Natural killer cell (primary cell): ENCODE measurements at places on chromosomes 5 and 9. TPM values are rescaled to one million over a fixed set of nuclear protein-coding genes. Genes with fewer than 3 reads are reported as not detected.

- H3K36me3 ChIP-seq = no peaks in the 10 kb centered on the region
- H3K4me1 ChIP-seq = peaks cover 58% of the 10 kb centered on the region
- H3K27me3 ChIP-seq = no peaks in the 10 kb centered on the region
- DNase-seq = no peak
- no peak overlapping the region for H3K27ac ChIP-seq
Observed at GRCh38 chr9:127963041-127963358, 17.8 kb downstream of the EEIG1 start.

GRCh38 chr5:35852084-35852734 is 4.5 kb upstream of the IL7R start:
- no peaks in the 10 kb centered on the region for H3K36me3 ChIP-seq
- peak overlapping the region; percentile 96 for H3K27ac ChIP-seq
- no peaks in the 10 kb centered on the region for H3K27me3 ChIP-seq
- no peak overlapping the region for H3K4me3 ChIP-seq
- H3K4me1 ChIP-seq = peaks cover 21% of the 10 kb centered on the region

GRCh38 chr5:90571147-90571773 is 12.7 kb downstream of the ADGRV1 start:
- DNase-seq = no peak
- H3K4me1 ChIP-seq = no peaks in the 10 kb centered on the region
- H3K36me3 ChIP-seq = no peaks in the 10 kb centered on the region
- H3K27ac ChIP-seq = no peak overlapping the region
- H3K4me3 ChIP-seq = no peak overlapping the region
- H3K27me3 ChIP-seq = peaks cover 2% of the 10 kb centered on the region

DNA sequence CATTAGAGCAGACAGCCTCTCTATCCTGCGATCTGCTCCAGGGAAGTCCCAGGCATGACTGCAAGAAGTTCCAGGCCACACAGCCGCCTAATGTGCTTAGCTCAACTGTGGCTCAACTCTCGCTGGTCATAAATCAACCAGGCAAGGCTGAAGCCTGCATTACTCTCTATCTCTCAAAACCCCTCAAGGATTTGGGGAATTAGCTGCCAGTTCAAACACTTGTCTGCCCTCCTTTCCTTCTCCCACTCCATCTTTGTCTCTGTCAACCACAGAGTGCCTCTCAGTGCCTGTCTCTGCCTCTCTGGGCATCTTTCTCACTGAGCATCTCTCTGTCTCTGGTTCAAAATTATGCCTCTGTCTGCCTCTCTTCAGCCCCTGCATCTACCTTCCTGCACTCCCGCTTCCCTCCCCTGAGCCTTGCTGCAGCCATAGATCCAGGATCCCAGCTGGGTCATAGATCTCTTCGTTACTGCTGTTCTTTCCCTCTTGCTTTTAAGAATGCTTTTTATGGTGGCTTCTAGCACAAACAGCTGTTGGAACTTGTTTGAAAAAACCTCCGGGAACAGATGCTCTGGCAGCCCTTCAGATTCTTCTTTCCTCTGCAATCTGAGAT is 27.9 kb upstream of the GALNT10 start:
- H3K27ac ChIP-seq = no peak overlapping the region

DNA sequence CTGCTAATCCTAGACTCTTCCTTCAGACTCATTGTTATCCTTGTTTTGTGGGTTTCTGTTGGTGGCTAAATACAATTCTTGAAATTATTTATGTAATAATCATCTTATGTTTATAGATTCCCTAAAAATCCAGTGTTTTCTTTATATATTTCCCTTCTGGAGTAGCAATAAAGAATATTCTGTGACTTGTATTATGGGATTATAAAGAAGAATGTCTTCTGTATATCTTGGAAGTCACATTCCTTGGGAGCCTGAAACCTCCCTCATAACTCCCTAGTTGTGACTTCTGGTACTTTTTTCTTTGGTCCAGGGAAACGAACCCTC is 356.1 kb downstream of the TMEM167A start:
- H3K4me1 ChIP-seq = no peaks in the 10 kb centered on the region
- no peaks in the 10 kb centered on the region for H3K27me3 ChIP-seq
- no peaks in the 10 kb centered on the region for H3K36me3 ChIP-seq
- no peak for DNase-seq
- no peak overlapping the region for H3K27ac ChIP-seq

- no peak for DNase-seq
- no peak overlapping the region for H3K27ac ChIP-seq
- peaks cover 3% of the 10 kb centered on the region for H3K27me3 ChIP-seq
- no peak overlapping the region for H3K4me3 ChIP-seq
- H3K4me1 ChIP-seq = no peaks in the 10 kb centered on the region
Observed at GRCh38 chr5:108418197-108418596, 36.3 kb upstream of the FBXL17 start.

FBN2 gene
- 0.31 TPM for total RNA-seq

GRCh38 chr5:38069360-38069759 is 189.0 kb upstream of the EGFLAM start:
- H3K4me1 ChIP-seq = no peaks in the 10 kb centered on the region
- H3K4me3 ChIP-seq = no peak overlapping the region
- no peaks in the 10 kb centered on the region for H3K36me3 ChIP-seq
- no peak overlapping the region for H3K27ac ChIP-seq
- DNase-seq = no peak

- H3K27ac ChIP-seq = no peak overlapping the region
- DNase-seq = no peak
- H3K4me3 ChIP-seq = no peak overlapping the region
- no peaks in the 10 kb centered on the region for H3K4me1 ChIP-seq
- no peaks in the 10 kb centered on the region for H3K27me3 ChIP-seq
Observed at GRCh38 chr5:142486581-142486980, 161.8 kb upstream of the SPRY4 start.

DNA sequence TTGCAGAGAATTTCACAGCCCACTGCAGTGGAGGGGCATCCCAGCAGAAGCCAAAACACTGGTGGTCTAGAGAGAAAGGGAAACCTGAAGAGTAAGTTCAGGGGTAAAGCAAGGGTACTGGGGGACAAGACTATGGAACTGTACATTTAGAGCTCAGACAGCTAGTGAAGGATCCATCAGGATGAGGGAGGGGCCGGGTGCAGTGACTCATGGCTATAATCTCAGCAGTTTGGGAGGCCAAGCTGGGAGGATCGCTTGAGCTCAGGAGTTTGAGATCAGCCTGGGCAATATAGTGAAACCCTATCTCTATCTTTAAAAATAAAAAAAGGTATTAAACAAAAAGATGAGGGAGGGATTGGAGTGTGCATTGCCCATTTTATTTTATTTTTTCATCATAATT is 7.8 kb upstream of the ANKH start:
- H3K4me3 ChIP-seq = no peak overlapping the region
- no peaks in the 10 kb centered on the region for H3K4me1 ChIP-seq
- no peaks in the 10 kb centered on the region for H3K36me3 ChIP-seq
- no peak overlapping the region for H3K27ac ChIP-seq
- DNase-seq = no peak

MEGF9 gene
- total RNA-seq = 17.5 TPM

DNA sequence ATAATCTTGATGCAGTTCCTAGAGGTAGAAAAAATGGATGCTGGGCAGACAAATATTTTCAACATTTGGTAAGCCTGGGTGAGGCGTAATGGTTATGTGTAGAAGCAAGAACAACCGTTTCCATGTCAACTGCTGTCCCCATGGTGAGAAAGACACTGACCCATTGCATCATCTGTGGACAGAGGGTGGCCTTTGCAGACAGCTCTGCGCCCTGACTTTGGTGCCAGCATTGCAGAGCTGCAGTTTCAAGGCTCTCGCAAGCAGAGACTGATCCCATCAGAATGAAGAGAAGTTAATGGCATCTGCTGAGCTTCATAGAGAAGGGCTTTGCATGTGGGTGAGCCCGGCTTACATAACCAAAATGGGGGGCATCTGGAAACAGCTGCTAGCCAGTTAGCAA is 179.0 kb upstream of the ADRA1B start:
- no peak overlapping the region for H3K27ac ChIP-seq
- peaks cover 8% of the 10 kb centered on the region for H3K27me3 ChIP-seq
- no peaks in the 10 kb centered on the region for H3K36me3 ChIP-seq

DNA sequence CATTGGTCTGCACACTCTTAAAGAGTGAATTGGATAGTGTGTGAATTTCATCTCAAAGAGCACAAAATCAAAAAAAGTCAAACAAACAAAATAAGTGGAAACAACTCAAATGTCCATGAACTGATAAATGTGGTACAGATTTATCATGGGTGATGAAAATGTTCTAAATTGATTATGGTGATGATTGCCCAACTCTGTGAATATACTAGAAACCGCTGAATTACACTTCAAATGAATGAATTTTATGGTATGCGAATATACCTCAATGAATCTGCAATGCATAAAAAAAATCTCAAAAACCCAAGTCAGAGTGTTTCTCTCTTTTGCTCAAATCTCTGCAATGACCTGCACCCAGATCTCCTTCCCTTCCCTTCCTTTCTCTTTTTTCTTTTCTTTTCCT is 64.0 kb downstream of the PRRC1 start:
- H3K4me1 ChIP-seq = no peaks in the 10 kb centered on the region
- no peak for DNase-seq
- H3K27me3 ChIP-seq = no peaks in the 10 kb centered on the region
- H3K27ac ChIP-seq = no peak overlapping the region
- H3K36me3 ChIP-seq = no peaks in the 10 kb centered on the region

GRCh38 chr9:18798106-18798505 is 234.9 kb downstream of the SAXO1 start:
- no peak overlapping the region for H3K27ac ChIP-seq
- no peaks in the 10 kb centered on the region for H3K4me1 ChIP-seq
- no peak overlapping the region for H3K4me3 ChIP-seq
- H3K36me3 ChIP-seq = no peaks in the 10 kb centered on the region
- DNase-seq = no peak

CERT1 gene
- 50.2 TPM for total RNA-seq
